ENCODE measurements at places on chromosomes 11 and 22. TPM values are rescaled to one million over a fixed set of nuclear protein-coding genes. Genes with fewer than 3 reads are reported as not detected.

Gene CRYBB2
- total RNA-seq: not detected

Gene CDC42EP2
- total RNA-seq: 1.2 TPM

Gene CLDN5
- not detected for total RNA-seq

Gene SNX32
- 1.6 TPM for total RNA-seq
